ENCODE measurements at places on chromosomes 12 and 14.

GRCh38 chr14:31219169-31219568 lies 11.6 kb upstream of the HECTD1 start:
- no peak for DNase-seq

GRCh38 chr12:101019667-101020066 lies 190.4 kb downstream of the SLC5A8 start:
- no peak for DNase-seq

- DNase-seq, result no peak
These were observed 313.5 kb downstream of the KCNC2 start for GRCh38 chr12:74896186-74896585.

GRCh38 chr14:71538288-71538687 lies 393.9 kb upstream of the RGS6 start:
- no peak for DNase-seq

GRCh38 chr12:54587315-54587873 lies 1.1 kb downstream of the PPP1R1A start:
- no peak for DNase-seq

DNA sequence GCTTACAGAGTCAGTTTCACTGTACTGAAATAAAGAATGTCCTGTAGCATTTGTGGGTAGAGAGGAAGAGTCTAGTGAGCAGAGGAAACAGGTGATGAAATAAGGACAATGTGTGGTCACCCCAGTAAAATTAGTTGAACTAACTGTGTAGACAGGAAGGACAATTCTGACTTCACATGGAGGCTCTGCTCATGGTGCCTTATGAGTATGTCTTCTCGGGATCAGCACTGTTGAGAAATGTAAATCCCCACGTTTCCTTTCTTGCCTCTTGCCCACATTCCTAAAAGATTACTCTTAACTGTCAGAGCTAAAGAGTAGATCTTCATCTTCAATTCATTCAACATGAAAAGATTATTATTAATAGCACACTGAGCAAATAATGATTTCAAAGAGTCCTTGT lies 113.2 kb upstream of the FLRT2 start:
- no peak for DNase-seq

DNA sequence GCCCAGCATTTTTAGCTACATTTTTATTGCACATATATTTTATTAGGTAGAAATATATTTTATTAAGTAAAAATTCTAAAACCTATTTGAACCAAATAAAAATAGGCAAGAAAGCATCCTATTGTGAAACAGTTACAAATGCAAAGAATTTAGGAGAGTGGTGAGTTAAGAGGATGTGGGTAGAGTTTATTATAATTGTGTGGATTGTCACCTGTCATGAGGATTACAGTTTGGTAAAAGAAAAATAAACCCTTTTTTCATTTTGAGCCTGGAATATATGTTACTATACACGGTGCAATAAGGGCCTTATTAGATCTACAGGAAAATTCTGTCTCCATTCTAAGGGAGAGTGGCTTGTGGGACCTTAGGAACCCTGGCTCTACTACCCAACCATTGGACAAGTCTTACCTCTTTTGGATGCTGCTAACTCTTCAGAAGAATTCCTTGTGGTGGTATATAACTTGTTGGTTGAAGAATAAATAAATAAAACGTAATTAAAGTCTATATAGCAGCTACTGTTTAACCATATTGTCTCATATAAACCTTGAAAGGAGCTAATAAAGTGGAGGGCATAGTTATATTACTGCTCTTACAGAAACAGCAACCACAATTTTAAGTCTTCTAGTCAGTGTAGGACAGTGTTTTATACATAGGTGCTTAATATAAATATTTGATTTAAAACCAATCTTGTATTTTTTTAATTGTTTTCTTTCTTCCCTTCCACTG lies 67.8 kb downstream of the FGD4 start:
- DNase-seq, result no peak

- DNase-seq, result no peak
These were observed 130.4 kb downstream of the BRMS1L start for GRCh38 chr14:35956376-35957085.

GRCh38 chr12:122870867-122871664 lies 24.9 kb downstream of the VPS37B start:
- no peak for DNase-seq

DNA sequence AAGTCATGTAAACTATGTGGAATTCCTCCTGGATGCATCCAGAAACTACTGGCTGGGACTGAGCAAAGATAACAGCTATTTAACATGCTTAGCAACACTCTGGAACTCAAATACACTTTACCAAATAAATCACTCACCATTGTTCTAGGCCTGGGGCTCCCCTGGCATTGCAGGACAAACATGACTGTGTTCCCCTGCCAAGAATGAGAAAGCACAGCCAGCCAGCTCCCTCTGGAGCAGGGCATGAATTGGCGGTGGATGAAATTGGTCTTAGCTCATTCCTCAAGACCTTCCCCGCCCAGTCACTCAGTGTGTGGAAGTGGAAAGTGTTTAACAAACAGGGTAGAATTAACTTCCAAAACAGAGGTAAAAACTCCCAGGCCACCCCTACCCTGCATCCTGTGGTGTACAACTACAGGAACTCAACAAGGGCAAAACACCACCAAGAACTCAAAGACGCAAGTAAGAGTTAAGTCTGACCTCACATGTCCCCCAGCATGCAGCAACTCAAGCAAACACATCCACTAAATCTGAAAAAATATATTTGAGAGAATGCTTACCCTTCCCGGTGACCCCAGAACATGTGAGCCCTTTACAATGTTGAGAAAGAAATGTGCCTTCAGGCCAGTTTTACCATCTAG lies 58.4 kb upstream of the BDKRB2 start:
- DNase-seq, result no peak

- DNase-seq, result no peak
These were observed 11.7 kb downstream of the ITGA5 start for GRCh38 chr12:54407183-54407905.

- DNase-seq, result no peak
These were observed 49.5 kb upstream of the EEA1 start for GRCh38 chr12:92978607-92979006.

- no peak for DNase-seq
These were observed 20.3 kb downstream of the RTL1 start for GRCh38 chr14:100882991-100883788.

DNA sequence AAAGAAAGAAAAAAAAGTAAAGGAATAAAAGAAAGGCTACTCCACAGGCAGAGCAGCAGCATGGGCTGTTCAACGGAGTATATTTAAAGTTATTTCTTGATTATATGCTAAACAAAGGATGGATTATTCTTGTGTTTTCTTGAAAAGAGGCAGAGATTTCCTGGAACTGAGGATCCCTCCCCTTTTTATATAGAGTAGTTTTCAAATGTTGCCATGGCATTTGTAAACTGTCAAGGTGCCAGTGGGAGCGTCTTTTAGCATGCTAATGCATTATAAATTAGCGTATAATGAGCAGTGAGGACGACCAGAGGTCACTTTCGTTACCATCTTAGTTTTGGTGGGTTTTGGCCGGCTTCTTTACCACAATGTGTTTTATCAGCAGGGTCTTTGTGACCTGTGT lies 383.0 kb downstream of the PCNX1 start:
- no peak for DNase-seq

DNA sequence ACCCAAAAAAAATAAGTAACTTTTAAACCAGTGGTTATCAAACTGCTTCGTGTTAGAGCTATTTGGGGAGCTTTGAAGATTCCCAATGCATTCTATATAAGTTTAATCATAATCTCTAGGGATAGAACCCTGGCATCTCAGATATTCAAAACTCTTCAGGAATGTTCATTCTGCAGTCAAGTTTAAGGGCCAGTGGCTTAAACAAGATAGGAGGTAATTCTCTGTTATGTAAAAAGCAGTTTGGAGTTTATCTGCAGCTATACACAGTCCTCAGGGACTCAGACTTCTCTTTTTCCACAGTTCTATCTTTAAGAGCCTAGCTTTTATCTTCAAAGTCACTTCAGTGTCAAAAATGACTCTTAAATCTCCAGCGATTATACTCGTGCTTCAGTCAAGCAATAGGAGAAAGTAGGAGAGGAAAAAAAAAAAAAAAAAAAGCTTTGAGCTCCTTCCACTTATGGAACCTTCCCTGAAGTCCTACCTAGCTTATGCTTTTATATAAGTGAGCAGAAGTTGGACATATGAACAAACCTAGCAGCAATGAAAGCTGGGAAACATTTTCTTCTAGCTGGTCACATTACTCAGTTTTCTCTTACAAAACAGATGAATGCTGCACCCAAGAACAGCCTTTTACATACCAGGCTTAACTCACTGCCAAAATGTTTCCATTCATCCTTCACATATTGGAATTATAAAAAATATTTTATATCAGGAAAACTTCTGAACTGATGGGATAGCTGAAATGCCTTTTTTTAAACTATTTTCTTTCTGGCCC lies 302.8 kb downstream of the FSCB start:
- DNase-seq, result no peak

DNA sequence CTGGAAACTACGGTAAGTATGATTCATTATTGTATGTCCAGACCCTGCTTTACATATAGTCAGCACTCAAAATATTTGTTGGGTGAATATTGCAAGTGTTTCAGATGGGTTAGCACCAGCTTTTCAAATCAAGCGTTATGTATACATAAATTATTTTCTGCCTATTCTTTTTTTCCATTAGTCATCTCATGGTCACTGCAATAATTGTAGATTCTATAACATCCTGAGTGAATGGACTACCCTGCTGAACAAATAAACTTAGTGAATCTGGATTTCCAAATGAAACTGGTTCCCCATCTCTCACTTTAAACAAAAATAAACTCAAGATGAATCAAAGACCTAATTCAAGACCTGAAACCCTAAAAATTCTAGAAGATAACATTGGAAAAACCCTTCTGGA lies 152.3 kb downstream of the DIO2 start:
- no peak for DNase-seq

DNA sequence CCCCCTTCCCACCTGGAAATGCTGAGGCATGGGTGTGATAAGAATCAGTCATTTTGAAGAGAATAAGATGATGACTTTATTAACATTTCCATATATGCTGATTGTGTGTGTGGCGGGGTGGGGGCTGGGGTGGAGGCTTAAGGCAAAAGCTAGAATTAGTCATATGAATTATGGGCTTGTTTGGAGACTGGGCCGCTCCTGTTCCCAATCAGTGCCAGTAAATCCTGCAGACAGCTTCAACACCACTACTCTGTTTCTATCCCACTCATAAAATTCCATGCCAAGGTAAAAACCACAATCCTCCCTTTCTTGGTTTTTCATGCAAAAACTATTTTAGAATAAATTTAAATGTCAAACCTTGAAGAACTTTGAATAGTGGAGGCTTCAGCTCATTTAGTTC lies 29.9 kb upstream of the SLC38A2 start:
- no peak for DNase-seq

DNA sequence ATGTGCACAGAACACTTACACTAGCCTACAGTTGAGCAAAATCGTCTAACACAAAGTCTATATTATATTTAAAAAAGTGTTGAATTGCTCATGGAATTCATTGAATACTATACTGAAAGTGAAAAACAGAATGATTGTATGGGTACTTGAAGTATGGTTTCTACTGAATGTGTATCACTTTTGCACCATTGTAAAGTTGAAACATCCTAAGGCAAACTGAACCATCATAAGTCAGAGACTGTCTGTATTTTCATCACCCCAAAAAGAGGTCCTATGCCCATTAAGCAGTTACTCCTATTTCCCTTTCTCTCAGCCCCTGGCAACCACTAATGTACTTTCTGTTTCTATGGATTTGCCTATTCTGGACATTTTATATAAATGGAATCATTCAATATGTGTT lies 4.4 kb upstream of the AMIGO2 start:
- no peak for DNase-seq

- no peak for DNase-seq
These were observed 57.3 kb downstream of the FNTB start for GRCh38 chr14:65043893-65044595.

DNA sequence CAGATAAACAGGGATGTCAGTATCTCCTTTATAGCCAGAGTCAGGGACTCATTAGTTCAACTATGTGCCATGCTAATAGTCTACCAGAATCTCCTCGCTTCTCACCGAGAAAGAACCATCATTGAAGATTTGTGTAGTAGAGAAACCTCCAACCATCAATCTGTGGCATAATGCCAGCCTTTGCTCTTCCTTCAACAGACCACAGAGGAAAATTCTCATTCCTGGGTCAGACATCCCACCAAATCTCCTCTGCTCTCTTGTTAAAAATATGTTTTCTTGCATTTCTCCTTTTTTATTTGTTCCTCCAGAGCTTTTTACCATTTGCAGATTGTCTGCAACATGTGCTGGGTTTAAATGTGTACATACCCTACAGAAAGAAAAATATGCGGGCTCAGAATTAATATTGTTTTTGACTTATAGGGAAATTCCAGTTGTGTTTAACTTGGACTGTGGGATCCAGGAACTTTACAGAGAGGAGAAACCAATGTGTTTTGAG lies 64.9 kb downstream of the LLPH start:
- no peak for DNase-seq

DNA sequence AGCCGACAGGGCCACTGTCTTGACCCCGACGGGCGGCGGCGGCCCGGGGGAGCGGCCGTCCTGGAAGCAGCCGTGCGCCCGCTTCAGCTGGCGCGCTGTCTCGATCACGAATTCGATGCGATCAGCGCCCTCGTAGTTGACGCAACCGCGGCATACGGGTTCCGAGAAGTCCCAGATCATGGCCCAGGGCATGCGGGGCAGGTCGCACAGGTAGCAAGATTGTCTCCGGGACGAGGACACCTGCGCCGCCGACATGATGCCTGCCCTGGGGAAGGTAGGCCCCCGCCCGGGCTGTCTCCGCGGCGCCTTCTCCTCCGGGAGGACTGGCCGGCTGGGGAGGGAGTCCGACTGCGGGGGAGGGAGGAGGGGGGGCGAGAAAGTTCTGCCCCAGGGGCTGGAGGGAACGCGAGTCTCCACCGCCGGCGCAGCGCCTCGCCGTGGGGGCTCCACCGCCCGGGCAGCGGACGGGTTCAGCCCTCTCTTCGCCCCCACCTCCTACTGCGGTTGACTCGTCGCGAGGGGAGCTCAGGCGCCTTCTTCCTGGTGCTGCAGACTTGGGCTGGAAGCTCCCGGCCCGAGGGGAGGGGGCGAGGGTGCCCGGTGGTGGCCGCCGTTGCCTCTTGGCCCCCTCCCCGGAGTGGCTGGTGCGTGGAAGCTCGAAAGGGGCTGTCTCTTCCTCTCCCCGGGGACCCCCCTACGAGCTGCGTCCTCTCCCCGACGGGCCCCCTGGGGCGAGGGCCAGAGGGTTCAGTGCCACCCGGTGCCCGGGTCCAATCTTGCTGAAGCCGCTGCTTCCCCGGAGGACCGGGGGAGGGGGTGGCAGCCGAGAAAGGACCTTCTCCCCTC lies 747 bp downstream of the IRF2BPL start:
- peak; percentile 74 for DNase-seq

DNA sequence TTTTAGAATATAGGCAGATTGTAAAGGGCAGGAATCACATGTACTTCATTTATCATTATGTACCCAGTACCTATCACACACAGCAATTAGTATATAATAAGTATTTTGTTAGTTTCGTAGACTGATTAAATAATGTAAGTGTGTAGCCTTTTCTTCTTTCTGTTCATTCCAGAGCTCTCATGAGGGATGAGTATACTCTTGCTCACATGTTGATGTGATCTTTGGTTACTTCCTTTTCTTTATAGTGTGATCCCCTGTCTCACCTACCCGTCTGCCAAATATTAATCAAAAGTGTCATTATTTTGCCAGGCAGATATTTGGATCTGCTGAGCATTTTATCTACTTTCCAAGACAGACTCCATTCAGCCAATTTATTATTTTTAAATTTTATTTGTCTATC lies 156.1 kb downstream of the PCNX1 start:
- DNase-seq, result no peak

- peak; percentile 77 for DNase-seq
These were observed 187.0 kb downstream of the ETV6 start for GRCh38 chr12:11836282-11837151.

GRCh38 chr14:24789378-24789884 lies 155.4 kb upstream of the GZMB start:
- DNase-seq, result no peak

GRCh38 chr14:50469982-50470381 lies 62.4 kb downstream of the MAP4K5 start:
- DNase-seq, result no peak

Measured in stimulated activated CD8-positive, alpha-beta memory T cell treated with anti-CD3 and anti-CD28 coated beads, Interleukin-4, amount 100 ng/mL, for 48 hours (primary cell).